ENCODE measurements at places on chromosomes 16 and 17.

- no peak for DNase-seq
Observed at GRCh38 chr16:75195811-75196790, 10.9 kb downstream of the CTRB2 start.

GRCh38 chr17:67431249-67432015 lies 54.4 kb downstream of the PITPNC1 start:
- DNase-seq = no peak

DNA sequence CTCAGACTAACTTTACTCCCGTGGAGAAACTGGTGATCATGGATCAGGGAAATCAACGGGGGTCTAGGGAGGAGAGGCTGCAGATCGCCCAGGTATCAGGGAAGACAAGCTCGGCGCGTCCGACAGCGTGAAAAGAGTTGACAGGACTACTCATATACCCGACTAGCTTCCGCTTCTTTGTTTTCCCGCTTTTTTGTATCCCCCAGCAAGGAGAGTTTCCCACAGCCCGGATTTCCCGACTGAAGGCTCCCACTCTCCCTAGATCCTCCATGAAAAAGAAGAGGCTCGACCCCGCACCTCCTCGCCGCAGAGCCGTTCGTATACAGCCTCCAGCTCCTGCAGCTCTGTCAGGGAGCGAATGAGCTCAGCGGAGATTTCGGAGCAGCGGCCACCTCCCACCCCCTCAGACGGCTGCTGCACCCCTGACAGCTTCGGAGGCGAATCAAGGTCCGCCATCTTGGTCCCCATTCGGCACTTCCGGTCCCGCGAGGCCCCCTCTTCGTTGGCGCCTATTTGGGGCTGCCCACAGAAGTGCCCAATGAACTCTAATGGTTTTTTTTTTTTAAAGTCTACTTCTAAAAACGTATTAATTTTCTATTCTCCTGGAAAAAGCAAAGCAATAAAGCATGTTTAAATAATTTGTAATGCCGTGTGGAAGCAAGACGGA lies at the start of gene COG4:
COG4 (minus strand) TSS at position 479 of the 667 bp plus-strand sequence; CDS start at position 468, 11 bp downstream.
- peak; percentile 90 for DNase-seq

GRCh38 chr17:75390982-75391381 lies 14.5 kb downstream of the GRB2 start:
- no peak for DNase-seq

GRCh38 chr17:47622180-47622549 lies 27.6 kb upstream of the KPNB1 start:
- no peak for DNase-seq

DNA sequence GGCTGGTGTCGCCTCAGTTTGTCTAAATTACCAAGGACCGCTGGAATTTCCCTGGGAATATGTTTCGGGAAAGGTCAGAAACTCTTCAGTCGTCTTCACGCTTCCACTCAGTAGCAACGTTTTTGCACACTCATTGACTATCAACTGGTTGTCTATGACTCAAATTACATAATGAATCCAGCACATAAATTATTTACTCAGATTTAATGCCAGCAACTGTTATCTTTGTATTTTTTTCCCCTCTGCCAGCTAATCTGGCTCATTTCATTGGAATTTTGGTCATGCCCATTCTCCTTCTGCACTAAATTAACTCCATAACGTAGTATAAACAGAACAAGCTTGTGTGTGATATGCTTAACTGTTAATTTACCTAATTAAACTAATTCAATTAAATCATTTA lies 372.7 kb upstream of the ZFHX3 start:
- DNase-seq = no peak

DNA sequence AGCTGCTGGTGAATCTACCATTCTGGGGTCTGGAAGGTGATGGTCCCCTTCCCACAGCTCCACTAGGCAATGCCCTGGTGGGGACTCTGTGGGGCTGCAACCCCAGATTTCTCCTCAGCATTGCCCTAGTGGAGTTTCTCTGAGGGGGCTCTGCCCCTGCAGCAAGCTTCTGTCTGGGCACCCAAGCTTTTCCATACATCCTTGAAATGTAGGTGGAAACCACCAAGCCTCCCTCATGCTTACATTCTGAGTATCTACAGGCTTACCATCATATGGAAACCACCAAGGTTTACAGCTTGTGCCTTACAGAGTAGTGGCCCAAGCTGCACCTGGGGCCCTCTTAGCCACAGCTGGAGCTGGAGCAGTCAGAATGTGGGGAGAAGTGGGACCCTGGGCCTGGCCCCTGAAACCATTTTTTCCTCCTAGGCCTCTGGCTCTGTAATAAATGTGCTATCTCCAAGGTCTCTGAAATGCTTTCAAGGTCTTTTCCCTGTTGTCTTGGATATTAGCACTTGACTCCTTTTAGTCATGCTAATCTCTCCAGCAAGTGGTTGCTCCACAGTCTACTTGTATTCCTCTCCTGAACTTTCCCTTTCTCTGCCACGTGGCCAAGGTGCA lies 19.6 kb upstream of the DLX3 start:
- no peak for DNase-seq

DNA sequence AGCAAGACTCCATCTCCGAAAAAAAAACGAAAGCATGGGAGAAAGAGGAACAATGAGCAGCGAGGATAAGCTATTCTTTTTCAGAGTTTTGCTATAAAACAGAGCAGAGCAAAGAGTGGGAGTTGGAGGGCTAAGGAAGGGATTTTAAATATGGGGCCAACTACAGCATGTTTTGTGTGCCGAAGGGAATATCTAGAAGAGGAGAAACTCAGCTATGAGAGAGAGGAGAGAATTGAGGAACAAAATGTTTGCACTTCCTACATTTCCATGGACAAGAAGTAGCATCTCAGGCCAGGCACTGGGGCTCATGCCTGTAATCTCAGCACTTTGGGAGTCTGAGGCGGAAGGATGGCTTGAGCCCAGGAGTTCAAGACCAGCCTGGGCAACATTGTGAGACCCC lies 13.1 kb upstream of the GRB2 start:
- no peak for DNase-seq

DNA sequence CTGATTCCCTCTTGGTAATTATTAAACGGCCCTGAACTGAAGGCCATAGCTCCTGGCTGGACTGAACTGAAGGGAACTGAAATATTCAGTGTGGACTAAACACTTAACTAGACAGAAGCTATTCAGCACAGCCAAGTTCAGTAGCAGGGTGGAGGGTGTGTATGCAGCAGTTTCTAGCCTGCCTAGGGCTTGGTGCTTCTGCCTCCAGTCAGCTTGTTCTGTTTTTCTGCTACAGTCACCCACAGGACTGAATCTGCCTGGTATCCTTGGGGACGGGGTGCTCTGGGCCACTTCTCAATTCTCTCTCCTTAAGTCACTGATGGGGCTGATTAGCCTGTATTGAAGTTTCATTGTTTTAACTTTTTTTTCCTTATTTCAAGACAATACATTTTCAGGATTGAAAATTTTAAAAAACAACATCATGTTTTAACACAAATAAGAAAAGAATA lies 77.1 kb downstream of the WWP2 start:
- no peak for DNase-seq

GRCh38 chr17:59366773-59367656 lies 35.6 kb downstream of the YPEL2 start:
- peak; percentile 12 for DNase-seq
